ENCODE measurements at places on chromosomes 11 and 22.

- no peak for DNase-seq
Observed at GRCh38 chr11:27084518-27084917, 43.9 kb downstream of the BBOX1 start.

- DNase-seq: no peak
Observed at GRCh38 chr22:46504584-46504983, 32.8 kb downstream of the CELSR1 start.

DNA sequence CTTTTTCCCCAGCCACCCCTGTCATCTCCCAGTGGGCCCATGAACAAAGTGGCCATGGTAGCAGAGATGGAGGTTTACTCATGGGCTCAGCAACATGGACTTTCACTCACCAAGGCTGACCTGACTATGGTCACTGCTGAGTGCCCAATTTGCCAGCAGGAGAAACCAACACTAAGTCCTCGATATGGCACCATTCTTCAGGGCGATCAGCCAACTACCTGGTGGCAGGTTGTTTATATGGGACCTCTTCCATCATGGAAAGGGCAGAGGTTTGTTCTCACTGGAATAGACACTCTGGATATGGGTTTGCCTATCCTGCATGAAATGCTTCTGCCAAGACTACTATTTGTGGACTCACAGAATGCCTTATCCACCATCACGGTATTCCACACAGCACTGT is 1009.1 kb downstream of the NTM start:
- DNase-seq: no peak

- DNase-seq: no peak
Observed at GRCh38 chr22:30879415-30879797, 89.2 kb downstream of the MORC2 start.

DNA sequence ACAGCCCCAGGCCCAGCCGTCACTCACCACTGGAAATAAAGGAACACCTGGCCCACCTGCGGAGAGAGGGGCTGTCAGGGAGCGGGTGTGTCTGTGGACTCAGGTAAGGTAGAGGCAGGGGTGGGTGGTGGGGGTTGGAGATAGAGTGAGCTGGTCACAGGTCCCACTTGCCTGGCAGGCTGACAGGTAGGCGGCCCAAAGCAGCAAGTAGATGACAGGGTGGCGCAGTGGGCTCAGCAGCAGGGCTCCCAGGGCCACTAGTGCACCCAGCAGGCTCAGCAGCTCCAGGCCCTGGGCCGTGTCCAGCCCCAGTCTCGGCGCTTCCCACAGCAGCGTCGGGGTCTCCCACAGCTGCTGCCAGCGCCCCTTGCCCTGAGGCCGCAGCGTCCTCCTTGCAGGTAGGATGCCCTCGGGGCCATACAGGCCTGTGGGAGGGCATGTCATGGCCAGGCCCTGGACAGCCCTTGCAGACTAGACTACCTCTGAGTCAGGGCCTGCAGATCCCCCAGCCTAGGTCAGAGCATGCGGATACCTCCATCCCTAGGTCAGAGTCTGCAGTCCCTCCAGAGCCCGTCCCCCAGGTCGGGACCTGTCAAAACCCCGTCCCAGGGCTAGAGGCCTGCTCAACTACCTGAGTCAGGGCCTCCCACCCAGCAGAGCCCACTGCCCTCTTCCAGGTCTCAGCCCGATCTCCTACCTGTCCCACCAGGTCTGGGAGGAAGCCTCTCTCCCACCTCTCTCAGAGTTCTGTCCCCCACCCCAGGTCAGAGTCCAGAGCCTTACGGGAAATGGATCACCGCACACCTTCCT is 686 bp downstream of the LMF2 start:
- DNase-seq: peak; percentile 59

- DNase-seq: no peak
Observed at GRCh38 chr11:70404244-70404643, 5.9 kb downstream of the CTTN start.

DNA sequence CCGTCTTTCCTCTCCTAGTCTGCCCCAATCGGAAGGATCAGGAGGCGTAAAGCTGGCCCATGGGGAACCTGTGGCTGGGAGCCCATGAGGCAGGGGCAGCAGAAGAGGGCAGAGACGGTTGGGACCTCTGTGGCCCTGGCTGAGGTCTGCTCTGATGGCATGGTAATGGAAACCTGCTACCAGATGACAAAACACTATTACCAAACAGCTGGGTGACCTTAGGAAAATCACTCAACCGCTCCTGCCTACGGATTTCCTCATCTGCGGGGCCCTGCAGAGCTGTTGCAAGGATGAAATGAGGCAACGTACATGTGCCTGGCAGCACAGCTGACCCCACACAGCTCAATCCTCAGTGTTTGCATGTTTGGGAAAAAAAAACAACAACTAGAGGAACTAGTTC is 4.6 kb downstream of the AP5B1 start:
- DNase-seq: no peak

Measured in ecto neural progenitor cell (in vitro differentiated cells).